CD4-positive, alpha-beta T cell treated with Interleukin-1 beta for 1 hour (primary cell): ENCODE measurements at places on chromosomes 1 and 21.

GRCh38 chr21:45562402-45562801, 20.2 kb upstream of the SLC19A1 start:
- DNase-seq = no peak

DNA sequence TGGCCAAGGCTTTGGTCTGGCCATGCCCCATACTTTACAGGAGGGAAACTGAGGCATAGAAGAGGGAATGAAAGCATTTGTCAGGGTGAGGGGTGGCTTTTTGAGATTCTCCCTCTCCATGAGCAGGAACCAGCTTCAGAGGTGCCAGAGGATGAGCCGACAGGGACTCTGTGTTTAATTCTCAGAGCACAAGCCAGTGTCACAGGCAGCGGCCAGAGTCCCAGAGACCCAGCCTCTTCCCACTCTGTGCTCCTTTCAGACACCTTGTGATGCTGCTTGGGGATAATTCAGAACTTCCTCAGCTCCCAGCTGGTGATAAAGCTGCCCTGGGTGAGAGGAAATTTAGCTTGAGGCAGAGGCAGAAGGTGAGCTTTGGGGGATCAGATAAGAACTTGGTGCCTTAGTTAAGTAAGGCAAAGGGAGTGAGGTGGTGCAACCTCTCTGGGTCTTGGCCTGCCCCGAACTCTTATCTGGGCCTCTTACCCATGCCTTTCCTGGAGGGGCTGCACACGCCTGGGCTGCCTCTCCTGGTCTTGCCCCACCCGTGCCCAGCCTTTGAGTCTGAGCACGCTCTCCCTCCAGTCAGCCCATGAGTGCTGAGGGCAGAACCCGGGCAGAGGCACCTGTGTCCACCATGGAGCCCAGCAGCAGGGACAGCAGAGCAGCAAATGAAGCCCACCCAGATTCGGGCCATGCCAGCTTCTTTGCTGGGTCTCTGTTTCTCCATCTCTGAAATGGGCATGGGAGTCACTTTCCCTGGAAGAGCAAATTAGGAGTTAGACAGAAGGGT, 175.6 kb upstream of the C1orf174 start:
- no peak for DNase-seq

- DNase-seq = no peak
Observed at GRCh38 chr1:36528361-36529349, 45.9 kb upstream of the CSF3R start.

DNA sequence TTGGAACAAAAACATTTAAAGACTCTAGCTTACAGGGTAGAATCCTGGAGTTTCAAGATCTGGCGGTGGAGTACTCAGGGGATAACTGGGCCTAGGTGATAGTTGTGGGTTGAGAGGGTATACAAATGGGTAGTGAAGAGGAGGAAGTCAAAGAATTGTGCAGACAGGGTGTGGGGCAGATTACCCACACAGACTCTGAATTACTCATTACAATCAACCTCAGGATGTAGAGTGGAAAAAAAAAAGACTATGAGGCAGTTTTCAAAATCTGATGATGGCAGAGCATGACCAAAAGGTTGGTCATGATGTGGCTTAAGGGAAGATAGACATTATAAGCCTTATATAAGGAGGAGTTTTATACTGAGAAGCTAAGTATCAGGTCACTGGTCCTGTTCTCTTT, 44.1 kb upstream of the GLIS1 start:
- no peak for DNase-seq

GRCh38 chr1:66412704-66413103, 121.2 kb upstream of the SGIP1 start:
- DNase-seq = no peak

- peak; percentile 7 for DNase-seq
Observed at GRCh38 chr1:143698016-143698415, 273.8 kb downstream of the FAM72C start.

- DNase-seq = no peak
Observed at GRCh38 chr1:18970358-18970757, 13.9 kb upstream of the IFFO2 start.

DNA sequence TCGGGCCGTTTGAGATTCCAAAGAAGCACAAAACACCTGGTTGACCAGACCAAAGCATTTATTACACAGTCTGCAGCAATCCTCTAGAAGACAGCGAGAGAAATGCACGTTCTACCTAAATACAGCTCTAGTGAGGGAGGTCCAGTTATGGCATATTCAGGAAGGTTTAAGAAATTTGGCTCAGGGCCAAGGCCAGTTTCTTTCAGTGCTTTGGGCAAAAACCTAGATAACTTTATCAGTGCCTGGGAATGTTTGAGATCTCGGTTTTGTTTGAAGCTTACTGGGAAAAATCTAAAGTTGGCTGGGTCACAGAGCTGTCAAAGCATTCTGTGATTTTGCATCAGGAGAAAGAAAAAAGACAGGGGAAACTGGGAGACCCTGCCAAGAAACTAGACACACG, 514.0 kb upstream of the TMPRSS15 start:
- DNase-seq = no peak

DNA sequence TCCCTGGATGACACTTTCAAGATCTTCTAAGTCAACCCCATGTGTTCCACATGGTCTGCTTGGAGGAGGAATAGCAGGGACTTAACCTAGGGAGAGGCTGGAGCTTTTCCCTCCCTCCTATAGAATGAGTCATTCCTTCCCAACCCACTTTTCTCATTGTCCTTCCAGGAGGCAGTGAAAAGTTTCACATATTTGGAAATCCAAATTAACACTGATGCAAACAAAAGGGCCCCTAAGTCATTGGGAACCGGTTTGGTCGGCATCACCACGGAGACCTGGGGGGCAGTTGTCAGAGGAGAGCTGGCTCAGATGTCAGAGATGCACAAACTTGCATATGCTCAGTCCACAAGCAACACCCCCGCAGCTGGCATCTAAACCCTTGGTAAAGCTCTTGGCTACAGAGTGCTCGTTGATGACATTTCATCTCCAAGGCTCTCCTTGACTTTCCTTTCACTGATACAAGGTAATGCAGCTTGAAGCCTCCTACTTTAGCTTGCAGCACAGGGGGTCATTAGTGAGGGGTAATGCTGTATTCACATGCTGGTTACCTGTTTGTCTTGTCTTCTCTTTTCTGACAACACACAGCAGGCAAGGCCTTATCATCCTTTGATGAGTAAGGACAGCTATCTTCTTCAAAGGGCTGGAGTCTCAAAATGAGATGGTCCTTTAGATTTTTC, 12.3 kb upstream of the LRRC8D start:
- no peak for DNase-seq

GRCh38 chr21:43193651-43194302, 25.0 kb downstream of the CRYAA start:
- DNase-seq = no peak

- DNase-seq = peak; percentile 38
Observed at GRCh38 chr1:16073490-16074119, at the start of gene FAM131C. FAM131C (minus strand) TSS chr1:16073651; CDS start chr1:16073442, 209 bp downstream.

GRCh38 chr1:222043444-222044292, 301.8 kb upstream of the DUSP10 start:
- no peak for DNase-seq
